GM12892 (cell line): ENCODE measurements at places on chromosomes 3 and 15.

DNA sequence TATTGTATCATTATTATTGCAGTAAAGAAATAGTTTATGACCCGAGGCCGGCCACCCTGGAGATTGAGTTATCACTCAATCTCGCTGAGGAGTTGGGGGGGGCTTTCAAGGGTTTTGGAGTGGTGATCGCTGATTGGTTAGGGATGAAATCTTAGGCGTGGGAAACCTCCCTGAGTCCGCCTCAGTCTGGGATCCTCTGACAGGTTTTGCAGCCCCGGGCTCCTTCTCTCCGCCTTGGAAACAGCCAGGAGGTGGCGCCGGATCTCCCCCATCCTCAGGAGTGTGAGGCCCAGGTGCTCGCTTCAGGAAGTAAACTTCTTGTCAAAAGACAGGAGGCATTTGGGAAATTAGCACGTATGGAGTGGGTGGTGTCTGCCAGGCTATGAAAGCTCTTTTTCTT lies 41.1 kb upstream of the SEC61A1 start:
- no peak for DNase-seq

GRCh38 chr15:95302206-95302605 lies 1028.3 kb upstream of the NR2F2 start:
- DNase-seq: no peak

- no peak for DNase-seq
Measured at GRCh38 chr3:3085782-3086181, 24.4 kb downstream of the IL5RA start.

- DNase-seq: no peak
Measured at GRCh38 chr3:160162440-160162839, 62.8 kb upstream of the C3orf80 start.
